ENCODE measurements at places on chromosomes 16 and 17.

DNA sequence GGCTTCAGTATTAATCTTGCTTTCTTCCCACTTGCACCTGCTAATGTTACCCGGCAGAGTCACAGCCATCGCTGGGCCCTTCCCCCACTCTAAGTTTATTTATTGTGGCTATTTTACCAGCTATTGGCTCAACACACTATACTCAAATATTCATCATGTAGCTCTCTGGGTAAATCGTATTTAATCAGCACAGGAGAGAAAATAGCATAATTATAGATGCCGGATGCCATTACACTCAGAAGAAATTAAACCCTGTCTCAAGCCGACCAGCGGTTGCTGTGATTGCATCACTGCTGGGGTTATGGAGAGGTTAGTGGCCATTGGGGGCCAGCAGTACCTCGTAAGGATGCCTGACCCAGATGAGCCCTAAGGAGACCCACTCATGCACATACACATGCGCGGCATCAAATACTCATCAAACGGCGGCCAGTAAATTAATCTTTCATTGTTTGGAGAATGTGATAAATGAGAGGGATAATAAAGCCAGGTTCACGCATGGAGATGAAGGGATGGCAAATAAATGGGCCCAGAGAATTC is 269.5 kb upstream of the ZFHX3 start:
- DNase-seq, result no peak

- no peak for DNase-seq
These were observed 1.6 kb upstream of the ATP6V0C start for GRCh38 chr16:2511996-2512734.

GRCh38 chr16:21653571-21653970 is 1.2 kb upstream of the IGSF6 start:
- no peak for DNase-seq

DNA sequence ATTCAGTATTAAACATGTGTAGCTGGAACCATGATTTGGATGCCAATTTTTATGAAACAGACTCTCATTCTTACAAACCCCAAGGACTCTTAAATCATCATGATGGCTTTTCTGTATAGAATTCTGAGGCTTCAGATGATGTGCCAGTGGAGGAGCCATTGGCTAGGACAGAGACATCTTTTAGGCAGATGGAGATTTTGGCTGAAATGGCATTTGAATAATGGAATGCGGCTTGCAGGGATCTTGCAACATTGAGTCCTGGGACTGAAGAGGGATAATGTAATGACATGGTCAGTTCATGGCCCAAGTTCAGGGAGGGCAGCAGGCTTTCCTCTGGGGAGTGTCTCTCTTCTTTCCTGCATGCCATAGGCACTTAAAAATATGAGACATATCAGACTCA is 172.4 kb downstream of the ABCA8 start:
- no peak for DNase-seq

DNA sequence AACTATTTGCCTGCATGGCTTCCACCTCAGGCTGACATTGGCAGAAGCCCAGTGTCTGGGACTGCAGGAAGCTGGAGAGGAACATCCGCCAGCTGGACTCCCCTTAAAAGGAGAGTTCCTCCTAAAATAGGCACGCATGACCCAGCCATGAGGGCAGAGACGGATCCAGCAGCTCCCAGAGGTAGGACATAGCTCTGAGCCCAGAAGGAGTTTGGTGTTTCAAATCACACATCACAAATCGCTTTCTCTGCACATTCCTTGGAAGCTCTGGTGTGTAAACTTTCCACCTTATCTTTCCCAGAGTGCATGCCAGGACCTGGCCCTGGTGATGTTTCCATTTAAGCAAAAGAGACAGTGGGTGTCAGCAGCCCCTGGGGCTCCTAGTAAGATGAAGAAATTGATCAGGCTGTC is 231.1 kb upstream of the CDH5 start:
- no peak for DNase-seq

DNA sequence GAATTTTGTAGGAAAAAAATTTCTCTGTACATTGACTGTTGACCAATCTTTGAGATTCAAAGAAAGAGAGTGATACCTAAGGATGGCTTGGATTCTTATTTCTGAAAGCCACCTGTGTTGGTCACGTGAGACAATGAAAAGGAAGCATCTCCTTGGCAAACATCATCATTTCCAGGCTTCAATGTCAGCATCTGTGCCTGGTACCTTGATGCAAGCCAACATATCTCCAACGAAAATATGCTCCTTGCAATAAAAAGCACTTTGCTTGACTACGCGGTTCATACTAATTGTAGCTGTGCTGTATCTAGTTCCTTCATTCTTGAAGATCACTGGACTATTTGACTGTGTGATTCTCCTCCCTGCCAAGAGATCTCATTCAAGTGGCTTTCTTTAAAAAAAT is 503.4 kb upstream of the PSMD7 start:
- DNase-seq, result no peak

GRCh38 chr17:7444682-7445618 is at the start of gene CHRNB1:
Gene CHRNB1 (plus strand): TSS chr17:7445061. CDS start chr17:7445128, 67 bp downstream.
- DNase-seq, result no peak

GRCh38 chr17:20116683-20117309 is 107.6 kb downstream of the SPECC1 start:
- peak; percentile 19 for DNase-seq

DNA sequence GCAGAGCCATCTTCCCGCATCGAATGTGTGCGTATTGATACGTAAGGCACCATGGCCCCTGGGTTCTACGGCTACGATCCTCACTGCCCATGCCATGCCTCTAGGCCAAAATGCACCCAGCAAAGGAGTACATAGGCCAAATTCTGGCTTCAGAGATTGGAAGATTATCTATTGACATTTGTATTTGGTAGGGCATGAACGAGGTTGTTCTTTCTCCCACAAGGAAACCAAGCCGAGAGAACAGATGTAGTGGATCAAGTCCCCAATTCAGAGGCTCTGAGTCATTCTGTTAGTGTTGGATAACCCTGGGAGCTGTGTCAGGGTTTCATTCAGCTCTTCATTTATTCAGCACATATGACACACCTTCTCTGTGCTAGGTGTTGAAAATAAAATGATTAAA is 36.5 kb downstream of the HOXB1 start:
- no peak for DNase-seq

DNA sequence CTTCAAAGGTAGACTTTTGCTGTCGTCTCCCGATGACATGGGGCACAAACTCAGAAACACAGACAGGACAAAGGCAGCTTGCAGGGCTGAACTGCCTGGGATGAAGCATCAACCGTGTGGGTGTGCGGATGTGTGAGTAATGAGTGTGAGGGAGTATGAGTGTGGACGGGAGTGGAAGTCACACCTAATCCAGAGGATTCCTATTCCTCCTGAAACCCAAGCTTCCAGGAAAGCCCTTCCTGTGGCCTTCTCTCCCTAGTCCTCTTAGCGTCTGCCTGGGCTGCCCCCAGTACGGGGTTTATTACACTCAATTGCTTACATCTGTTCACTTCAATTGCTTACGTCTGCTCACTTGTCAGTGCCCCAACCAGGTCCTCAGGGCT is 2.3 kb upstream of the IL4R start:
- no peak for DNase-seq

DNA sequence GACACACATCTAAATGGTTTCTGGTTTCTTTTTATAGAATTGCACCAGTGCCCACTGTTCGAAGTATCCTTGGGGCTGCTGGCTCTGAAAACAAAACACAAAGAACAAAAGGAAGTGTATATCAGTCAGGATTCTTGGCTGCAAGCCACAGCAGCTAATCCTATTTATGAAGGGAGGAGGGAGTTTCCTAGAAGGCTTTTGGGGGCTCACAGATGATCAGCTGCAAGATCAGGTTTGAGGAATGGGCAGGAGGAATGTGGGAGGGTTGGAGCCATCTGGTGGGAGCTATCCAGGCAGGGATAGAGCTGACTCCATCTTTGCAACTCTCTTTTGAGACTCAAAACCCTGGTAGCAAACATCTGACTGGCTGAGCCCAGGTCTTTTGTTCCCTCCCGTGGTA is 118.3 kb upstream of the EEF2KMT start:
- DNase-seq, result no peak

- no peak for DNase-seq
These were observed 26.9 kb downstream of the AP1G1 start for GRCh38 chr16:71781741-71782140.

DNA sequence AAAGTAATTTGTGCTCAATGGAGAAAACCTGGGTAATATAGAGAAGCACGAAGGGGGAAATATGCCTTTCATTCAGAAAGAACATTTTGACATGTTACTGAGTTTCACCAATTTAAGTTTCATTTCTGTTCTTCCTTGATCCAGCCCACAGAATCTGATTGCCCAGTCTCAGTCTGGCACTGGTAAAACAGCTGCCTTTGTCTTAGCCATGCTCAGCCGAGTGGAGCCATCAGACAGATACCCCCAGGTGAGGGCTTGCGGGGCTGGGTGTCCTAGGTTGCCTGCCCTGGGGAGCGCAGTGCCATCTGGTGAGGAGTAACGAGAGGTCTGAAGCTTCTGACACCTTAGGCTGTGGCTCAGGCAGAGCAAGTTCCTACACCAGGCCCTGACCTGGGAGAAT is 17.7 kb downstream of the DDX19A start:
- no peak for DNase-seq

- no peak for DNase-seq
These were observed 26.3 kb upstream of the GAS7 start for GRCh38 chr17:10224582-10225195.

- no peak for DNase-seq
These were observed 3.6 kb downstream of the CDC6 start for GRCh38 chr17:40291281-40291664.

GRCh38 chr17:63676584-63676983 is 23.3 kb downstream of the LIMD2 start:
- no peak for DNase-seq

DNA sequence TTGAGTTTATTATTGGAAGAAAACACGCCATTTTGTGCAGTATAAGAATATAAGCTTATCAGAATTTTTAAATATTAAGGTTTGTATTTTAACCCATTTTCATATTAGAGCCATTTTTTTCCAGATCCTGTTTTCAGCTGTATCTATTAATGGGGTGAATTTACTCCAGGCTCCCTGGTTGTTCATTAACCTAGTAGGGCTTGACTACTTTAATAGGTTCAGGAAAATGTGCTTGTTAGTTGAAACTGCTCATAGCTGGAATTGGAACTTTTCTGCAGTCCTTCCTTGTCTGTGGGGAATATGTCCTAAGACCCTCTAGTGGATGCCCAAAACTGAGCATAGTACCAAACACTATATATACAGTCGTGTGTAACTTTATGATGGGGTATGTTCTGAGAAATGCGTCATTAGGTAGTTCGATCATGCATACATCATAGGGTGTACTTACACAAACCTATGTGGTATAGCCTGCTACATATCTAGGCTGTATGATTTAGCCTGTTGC is 28.0 kb downstream of the NFAT5 start:
- no peak for DNase-seq

- DNase-seq, result no peak
These were observed 19.1 kb upstream of the NCBP3 start for GRCh38 chr17:3865176-3865575.

GRCh38 chr17:28365487-28365886 is 488 bp upstream of the SEBOX start:
- no peak for DNase-seq

DNA sequence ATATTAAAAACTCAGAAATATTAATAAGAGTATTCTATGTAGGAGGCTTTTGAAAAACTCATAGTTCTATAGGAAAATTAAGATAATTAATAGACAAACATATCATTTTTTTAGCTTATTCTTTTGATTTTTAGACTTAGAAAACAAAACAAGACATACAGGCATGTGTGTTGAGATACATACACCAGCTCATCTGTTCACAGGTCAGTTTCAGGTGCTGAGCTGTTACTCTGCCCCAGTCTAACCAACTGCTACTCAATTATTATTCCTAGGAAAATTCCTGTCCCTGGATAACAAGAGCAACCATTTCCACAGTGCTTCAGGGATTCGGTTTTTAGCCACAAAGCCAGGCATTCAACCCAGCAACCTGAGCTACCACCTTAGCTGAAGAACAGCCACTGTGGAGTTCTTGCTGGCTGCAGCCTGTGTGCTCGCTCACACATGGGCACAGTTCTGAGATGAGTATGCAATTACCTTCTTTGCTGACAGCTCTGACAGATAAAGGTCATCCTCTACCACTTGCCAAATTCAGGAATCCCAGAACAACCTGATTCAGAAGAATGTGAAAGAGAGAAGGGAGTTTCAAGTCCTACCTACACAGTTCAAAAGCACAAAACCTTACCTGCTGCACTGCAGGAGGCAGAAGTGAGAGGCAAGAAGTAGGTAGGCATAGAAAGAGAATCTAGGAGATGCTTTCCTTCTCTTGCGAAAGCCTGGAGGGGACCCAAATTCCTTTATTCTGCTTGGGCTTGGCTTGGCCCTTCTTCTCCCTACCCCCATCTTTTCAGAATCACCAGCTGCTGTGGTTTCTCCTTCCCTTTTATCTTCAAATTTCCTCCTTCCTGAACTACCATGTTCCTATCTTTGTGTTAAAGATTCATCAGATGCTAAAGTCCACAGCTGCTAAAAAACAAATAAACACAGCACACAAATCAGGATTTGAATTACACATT is 62.7 kb downstream of the TEX2 start:
- no peak for DNase-seq

GRCh38 chr17:65539630-65540266 is 21.7 kb downstream of the AXIN2 start:
- no peak for DNase-seq

DNA sequence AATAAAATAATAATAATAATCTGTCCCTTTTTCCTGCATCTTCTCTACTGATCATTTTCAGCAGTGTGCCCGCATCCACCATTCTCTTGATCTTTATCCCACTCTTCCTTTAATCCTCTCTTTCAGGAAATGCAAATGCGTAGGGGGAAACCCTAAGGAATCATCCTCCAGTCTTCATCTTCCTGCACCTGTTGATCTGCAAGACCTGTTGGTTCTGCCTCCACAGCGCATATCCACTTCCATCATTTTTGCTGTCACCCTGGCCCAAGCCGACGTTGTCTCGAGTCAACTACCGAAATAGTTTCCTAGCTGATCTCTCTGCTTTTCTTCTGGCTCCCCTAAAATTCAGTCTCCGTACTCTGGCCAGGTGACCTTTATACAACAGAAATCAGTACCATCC is 24.5 kb downstream of the ADORA2B start:
- no peak for DNase-seq

GRCh38 chr16:54066451-54067105 is 220.0 kb downstream of the IRX3 start:
- no peak for DNase-seq

DNA sequence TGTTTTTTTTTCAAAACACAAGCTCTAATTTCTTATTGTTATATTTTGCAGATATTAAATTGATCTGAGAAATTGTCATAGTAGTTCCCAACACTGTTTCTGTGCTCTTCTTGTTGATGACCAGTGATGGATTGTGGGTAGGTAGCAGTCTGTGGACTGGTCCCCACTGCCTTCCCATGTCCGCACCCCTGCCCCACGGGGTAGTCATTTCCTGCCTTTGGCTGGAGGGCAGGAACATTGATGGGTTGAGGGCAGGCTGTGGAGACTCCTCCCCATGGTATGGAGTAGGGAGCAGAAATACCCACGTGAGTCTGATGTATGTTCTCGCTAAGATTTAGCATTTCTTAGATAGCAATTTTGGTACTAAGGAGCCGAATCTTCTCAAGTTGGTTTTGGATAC is 762.0 kb downstream of the CDH8 start:
- no peak for DNase-seq

Data from T-helper 2 cell (primary cell).